Glutamatergic neuron (in vitro differentiated cells): ENCODE measurements at places on chromosomes 3 and 15. TPM values are rescaled to one million over a fixed set of nuclear protein-coding genes. Genes with fewer than 3 reads are reported as not detected.

DNA sequence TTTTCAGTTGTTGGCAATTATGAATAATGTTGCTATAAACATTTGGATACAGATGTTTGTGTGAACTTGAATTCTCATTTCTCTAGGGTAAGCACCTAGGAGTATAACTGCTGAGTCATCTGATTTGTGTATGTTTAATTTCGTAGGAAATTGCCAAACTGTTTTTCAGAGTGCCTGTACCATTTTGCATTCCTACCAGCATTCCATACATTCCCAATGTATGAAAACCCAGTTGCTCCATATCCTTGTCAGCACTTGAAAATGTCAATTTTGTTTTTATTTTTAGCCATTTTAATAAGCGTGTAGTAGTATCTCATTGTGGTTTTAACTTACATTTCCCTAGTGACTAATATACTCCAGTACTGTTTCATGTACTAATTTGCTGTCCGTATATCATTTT is 98.5 kb upstream of the TSC22D2 start:
- H3K4me3 ChIP-seq: no peak overlapping the region
- no peak overlapping the region for H3K27ac ChIP-seq
- H3K36me3 ChIP-seq: no peaks in the 10 kb centered on the region

DNA sequence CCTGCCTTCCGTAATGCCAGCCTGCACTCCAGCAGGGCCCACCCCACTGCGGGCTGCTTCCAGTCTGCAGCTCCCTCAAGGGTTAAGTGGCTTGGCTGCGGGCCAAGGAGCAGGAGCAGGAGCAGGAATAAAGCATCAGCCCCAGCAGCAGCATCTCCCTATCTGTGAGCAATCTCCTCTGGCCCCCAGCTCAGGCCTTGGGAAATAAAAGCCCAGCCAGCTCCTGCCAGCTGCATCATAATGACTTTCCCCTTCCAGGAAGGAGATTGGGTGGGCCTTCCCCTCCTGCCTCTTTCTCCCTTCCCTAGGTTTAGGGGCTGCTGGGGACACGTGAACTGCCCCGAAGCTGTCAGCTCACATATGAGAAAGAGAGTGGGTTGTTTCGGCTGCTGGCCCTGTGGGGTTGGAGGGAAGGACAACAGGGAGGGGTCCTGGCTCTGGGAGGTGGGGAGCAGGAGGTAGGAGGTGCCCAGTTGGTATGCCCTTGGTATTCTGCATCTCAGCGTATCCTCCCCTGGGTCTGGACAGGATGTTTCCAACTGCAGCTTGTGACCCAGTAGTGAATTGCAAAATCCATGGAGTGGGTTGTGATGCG is 34.6 kb upstream of the FGD5 start:
- H3K4me3 ChIP-seq: no peak overlapping the region
- peak; percentile 77 for DNase-seq
- no peak overlapping the region for H3K27ac ChIP-seq
- peaks cover 11% of the 10 kb centered on the region for H3K4me1 ChIP-seq
- H3K36me3 ChIP-seq: no peaks in the 10 kb centered on the region
- H3K27me3 ChIP-seq: no peaks in the 10 kb centered on the region

The LRRFIP2 gene
- 45.3 TPM for total RNA-seq

GRCh38 chr3:53202331-53203015 is 41.5 kb downstream of the PRKCD start:
- no peaks in the 10 kb centered on the region for H3K36me3 ChIP-seq
- H3K4me3 ChIP-seq: no peak overlapping the region
- H3K27me3 ChIP-seq: no peaks in the 10 kb centered on the region
- DNase-seq: no peak

GRCh38 chr3:151382671-151383070 is 1.9 kb downstream of the P2RY12 start:
- no peak overlapping the region for H3K27ac ChIP-seq
- H3K36me3 ChIP-seq: no peaks in the 10 kb centered on the region
- no peaks in the 10 kb centered on the region for H3K27me3 ChIP-seq
- no peak for DNase-seq
- no peak overlapping the region for H3K4me3 ChIP-seq
- peaks cover 4% of the 10 kb centered on the region for H3K4me1 ChIP-seq

- no peaks in the 10 kb centered on the region for H3K4me1 ChIP-seq
- H3K4me3 ChIP-seq: no peak overlapping the region
These were observed 89.7 kb downstream of the SCAPER start for GRCh38 chr15:76815421-76815820.

GRCh38 chr3:137207616-137208015 is 249.8 kb downstream of the IL20RB start:
- H3K4me1 ChIP-seq: peaks cover 2% of the 10 kb centered on the region
- DNase-seq: no peak
- no peak overlapping the region for H3K4me3 ChIP-seq
- H3K27ac ChIP-seq: no peak overlapping the region

The TF gene
- total RNA-seq: 2.3 TPM

The TMC3 gene
- not detected for total RNA-seq

The BOC gene
- 32.9 TPM for total RNA-seq

The PRTG gene
- 19.4 TPM for total RNA-seq

The KCNAB1 gene
- 16.5 TPM for total RNA-seq

- H3K27me3 ChIP-seq: peaks cover 22% of the 10 kb centered on the region
- peaks cover 16% of the 10 kb centered on the region for H3K4me1 ChIP-seq
- H3K36me3 ChIP-seq: no peaks in the 10 kb centered on the region
These were observed at the start of gene PFN2 for GRCh38 chr3:149970716-149971402. PFN2 (minus strand) TSS chr3:149970895; CDS start chr3:149970856, 39 bp downstream.

The CNTN3 gene
- 2.2 TPM for total RNA-seq

GRCh38 chr15:33844186-33844585 is 124.1 kb upstream of the CHRM5 start:
- H3K27ac ChIP-seq: no peak overlapping the region
- no peaks in the 10 kb centered on the region for H3K36me3 ChIP-seq
- DNase-seq: no peak
- H3K4me1 ChIP-seq: no peaks in the 10 kb centered on the region
- no peaks in the 10 kb centered on the region for H3K27me3 ChIP-seq
- no peak overlapping the region for H3K4me3 ChIP-seq

The SELENOK gene
- 39.4 TPM for total RNA-seq

DNA sequence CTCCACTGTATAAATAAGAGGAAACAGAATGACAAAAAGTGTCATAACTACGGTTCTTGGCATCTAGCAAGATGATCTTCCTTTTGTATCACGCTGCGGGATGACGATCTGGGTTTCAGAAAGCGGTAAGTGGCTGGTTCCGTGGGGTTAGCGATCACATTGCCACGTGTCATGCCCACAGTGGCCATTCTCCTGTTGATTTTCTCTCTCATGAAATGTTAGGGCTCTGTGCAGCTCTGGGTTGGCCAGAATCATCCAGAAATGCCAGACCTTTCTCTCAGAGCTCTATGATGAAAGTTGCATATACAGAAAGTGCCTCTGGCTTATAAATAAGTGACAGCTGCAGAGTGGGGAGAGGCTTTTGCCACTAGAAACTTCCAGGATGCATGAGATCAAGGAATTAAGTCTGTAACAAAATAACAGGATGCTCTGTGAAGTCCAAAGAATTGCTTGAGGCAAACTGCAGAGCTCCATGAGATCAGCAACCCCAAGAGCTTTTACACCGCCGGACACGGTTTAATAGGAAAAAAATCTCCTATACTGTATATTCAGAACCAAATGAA is 71.6 kb downstream of the ABTB1 start:
- H3K27ac ChIP-seq: peak overlapping the region; percentile 67
- peaks cover 2% of the 10 kb centered on the region for H3K27me3 ChIP-seq
- H3K36me3 ChIP-seq: no peaks in the 10 kb centered on the region
- no peak for DNase-seq
- H3K4me1 ChIP-seq: peaks cover 45% of the 10 kb centered on the region
- no peak overlapping the region for H3K4me3 ChIP-seq

- H3K27ac ChIP-seq: no peak overlapping the region
- DNase-seq: no peak
- no peaks in the 10 kb centered on the region for H3K4me1 ChIP-seq
These were observed 25.7 kb downstream of the MYO1E start for GRCh38 chr15:59346951-59347350.

The CFAP100 gene
- not detected for total RNA-seq

GRCh38 chr3:150319900-150320299 is 88.2 kb upstream of the TSC22D2 start:
- no peaks in the 10 kb centered on the region for H3K36me3 ChIP-seq
- H3K27me3 ChIP-seq: peaks cover 1% of the 10 kb centered on the region
- H3K4me3 ChIP-seq: no peak overlapping the region
- DNase-seq: no peak
- H3K4me1 ChIP-seq: no peaks in the 10 kb centered on the region

GRCh38 chr15:36506733-36507356 is 72.6 kb upstream of the CDIN1 start:
- no peaks in the 10 kb centered on the region for H3K36me3 ChIP-seq
- no peak for DNase-seq
- H3K4me3 ChIP-seq: no peak overlapping the region
- H3K27ac ChIP-seq: no peak overlapping the region

The POTEB3 gene
- not detected for total RNA-seq

GRCh38 chr3:62859203-62859791 is 15.9 kb downstream of the CADPS start:
- peaks cover 14% of the 10 kb centered on the region for H3K4me1 ChIP-seq
- H3K36me3 ChIP-seq: peaks cover 2% of the 10 kb centered on the region
- no peaks in the 10 kb centered on the region for H3K27me3 ChIP-seq
- peak overlapping the region; percentile 65 for H3K27ac ChIP-seq

The DAZL gene
- 0.51 TPM for total RNA-seq

DNA sequence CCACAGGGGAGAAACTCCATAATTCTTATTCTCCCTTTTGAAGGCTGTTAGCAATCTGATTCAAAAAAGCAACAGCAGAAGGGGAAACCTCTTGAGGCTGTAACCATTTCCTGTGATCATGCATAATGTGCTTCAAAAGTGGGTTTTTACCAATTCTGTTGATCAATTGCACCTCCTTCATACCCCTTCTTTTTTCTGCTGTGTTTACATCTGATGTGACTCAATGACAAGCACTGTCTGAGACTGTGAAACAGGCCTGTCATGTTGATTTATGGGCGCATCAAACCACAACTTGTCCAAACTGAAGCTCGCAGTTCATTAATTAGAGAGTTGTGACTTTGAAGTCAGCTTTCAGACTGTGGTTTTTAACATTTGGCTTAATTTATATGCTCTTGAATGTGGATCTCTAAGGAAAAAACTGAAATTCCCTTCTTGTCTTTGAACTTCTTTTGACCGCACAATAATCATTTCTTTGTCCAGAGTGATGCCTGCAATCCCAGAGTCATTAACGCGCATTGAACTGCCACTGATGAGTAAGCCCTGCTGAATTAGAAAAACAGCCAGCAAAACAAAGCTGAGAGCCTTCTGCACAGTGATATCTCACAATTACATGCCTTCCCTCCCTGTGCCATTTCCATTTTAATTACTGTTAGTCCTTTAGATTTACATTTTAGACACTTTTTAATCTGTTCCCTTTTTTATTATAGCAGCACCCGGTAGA is 532.8 kb downstream of the FOXP1 start:
- no peaks in the 10 kb centered on the region for H3K27me3 ChIP-seq
- peaks cover 71% of the 10 kb centered on the region for H3K4me1 ChIP-seq
- peak overlapping the region; percentile 53 for H3K4me3 ChIP-seq
- H3K27ac ChIP-seq: peak overlapping the region; percentile 74
- no peaks in the 10 kb centered on the region for H3K36me3 ChIP-seq
- DNase-seq: no peak

DNA sequence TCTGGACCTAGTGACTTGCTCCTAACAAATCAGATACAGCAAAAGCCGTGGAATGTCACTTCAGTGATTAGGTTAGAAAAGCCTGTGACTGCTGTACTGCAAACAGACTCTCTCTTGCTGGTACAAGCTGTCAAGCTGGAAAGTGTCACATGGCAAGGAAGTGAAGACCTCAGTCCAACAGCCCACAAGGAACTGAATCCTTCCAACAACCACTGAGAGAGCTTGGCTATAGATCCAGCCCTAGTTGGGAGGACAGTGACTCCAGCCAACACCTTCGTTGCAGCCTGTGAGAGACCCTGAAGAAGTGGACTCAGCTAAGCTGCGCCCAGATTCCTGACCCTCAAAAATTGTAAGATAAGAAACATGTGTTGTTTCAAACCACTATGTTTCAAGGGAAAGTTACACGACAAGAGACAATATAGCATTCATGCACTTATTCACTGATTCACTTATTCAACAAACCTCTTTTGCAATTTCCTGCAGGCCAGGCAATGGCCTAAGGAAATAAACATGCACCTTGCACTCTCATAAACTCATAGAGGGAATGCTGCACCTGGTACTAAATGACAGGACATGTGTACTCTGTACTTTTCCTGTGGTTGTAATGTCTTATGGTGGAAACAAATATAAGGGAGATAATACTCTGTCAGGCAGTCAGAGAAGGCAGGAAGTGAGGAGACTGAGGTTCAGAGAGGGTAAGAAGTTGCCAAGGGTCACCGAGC is 142.9 kb downstream of the CADPS start:
- no peak overlapping the region for H3K27ac ChIP-seq
- no peaks in the 10 kb centered on the region for H3K36me3 ChIP-seq
- H3K27me3 ChIP-seq: no peaks in the 10 kb centered on the region
- H3K4me3 ChIP-seq: no peak overlapping the region

GRCh38 chr3:66082679-66083078 is 44.0 kb upstream of the MAGI1 start:
- H3K27ac ChIP-seq: no peak overlapping the region
- no peak overlapping the region for H3K4me3 ChIP-seq
- DNase-seq: no peak
- no peaks in the 10 kb centered on the region for H3K36me3 ChIP-seq
- no peaks in the 10 kb centered on the region for H3K4me1 ChIP-seq
